Activated T-helper 1 cell treated with anti-CD3 and anti-CD28 coated beads, Interleukin-2, amount 50 U/mL, for 16 hours (primary cell): ENCODE measurements at places on chromosomes 4 and X.

DNA sequence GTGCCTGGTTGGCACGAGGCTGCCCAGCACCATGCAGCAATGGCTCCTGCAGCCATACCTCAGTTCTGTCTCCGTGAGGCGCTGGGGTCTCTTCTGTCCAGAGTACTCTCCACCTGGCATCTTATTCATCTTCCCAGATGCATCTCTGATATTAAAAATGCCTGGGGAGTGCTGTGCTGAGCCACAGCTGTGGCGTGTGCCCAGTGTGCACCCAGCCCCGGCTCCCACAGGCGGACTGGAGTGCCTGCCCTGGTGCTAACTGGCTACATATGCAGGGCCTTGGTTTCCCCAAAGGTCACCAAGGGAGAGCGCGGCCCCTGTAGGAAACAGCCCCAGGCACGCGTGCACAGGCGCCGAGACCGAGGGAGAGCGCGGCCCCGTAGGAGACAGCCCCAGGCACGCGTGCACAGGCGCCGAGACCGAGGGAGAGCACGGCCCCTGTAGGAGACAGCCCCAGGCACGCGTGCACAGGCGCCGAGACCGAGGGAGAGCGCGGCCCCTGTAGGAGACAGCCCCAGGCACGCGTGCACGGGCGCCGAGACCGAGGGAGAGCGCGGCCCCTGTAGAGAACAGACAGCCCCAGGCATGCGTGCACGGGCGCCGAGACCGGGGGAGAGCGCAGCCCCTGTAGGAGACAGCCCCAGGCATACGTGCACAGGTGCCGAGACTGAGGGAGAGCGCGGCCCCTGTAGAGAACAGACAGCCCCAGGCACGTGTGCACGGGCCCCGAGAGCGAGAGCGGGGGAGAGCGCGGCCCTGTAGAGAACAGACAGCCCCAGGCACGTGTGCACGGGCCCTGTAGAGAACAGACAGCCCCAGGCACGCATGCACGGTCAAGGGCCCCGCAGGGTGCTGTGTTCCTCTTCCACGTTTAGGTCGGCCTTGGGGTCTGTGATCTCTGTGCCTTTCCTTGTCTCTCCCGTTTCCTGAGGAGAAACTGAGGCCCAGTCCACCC is 14.5 kb downstream of the TMEM175 start:
- no peak for DNase-seq

DNA sequence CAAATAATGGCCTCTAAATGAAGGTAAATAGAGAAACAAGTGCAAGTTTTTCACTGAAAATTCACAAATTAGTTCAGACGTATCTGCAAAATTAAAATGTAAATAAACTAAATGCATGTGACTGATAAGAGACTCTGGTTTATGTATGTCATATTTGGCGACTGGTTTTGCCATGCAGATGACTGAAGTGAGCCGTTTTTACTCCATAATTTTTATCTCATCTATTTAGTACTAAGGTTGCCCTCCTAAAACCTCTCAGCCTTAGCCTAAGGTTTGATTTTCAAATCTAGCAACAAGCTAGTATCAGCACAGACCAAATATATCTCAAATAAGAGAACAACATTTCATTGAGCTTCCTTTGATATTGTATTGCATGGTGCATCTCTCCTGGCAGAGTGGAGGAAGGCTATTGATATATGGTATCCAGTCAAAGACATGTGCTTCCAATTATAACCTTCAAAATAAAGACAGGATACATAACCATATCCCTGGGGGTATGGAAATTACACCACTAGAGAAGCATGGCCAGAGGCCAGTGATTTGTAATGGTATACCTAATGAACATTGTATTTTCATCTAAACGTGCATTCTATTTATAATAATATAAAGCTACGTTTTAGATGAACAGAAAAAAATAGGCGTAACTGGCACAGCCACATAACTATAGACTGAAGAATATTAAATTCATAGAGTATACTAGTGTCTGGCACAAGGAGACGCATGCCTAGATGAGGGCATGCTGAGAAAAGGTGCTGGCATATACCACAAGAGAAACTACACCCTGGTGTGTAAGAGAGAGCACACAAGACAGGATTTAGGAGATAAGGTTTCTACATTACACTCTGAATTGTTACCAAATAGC is 392.6 kb upstream of the INTU start:
- DNase-seq, result no peak

GRCh38 chrX:40423299-40423698 is 157.5 kb upstream of the ATP6AP2 start:
- DNase-seq, result no peak

- no peak for DNase-seq
Observed at GRCh38 chrX:154991039-154991438, 31.5 kb downstream of the F8 start.

- no peak for DNase-seq
Observed at GRCh38 chrX:68199062-68199848, 234.0 kb downstream of the OPHN1 start.

DNA sequence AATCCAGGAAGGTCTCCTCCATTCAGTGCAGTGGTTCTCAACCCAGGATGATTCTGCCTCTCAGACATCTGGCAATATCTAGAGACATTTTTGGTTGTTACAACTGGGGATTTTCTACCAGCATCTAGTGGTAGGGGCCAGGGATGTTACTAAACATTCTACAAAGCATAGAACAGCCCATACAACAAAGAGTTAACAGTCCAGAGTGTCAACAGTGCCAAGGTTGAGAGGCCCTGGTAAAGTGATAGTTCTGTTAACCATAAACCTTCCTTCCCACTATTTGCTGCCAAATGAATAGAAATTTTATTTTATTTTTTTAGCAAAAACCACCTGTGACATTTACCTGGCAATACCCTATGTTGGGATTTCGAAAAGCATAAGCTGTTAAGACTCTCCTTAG is 92.8 kb upstream of the UCP1 start:
- no peak for DNase-seq

DNA sequence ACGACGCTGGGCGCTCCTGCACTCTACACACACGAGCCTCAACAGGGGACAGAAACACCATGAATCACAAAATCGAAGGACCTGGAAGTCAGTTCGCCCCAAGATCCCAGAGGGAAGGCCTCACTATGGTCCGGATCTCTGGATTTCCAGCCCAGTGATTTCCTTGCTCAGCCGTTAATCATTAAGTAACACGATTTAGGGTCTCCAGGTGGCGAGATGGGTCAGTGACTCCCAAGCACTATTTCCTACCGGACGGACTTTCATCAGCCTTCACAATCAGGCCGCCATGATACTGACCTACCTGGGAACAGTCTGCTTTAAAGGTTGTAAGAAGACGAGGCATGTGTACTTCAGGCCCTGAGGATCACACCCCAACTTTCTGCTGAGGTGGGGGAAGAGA is 63.7 kb downstream of the FAT1 start:
- DNase-seq, result no peak

DNA sequence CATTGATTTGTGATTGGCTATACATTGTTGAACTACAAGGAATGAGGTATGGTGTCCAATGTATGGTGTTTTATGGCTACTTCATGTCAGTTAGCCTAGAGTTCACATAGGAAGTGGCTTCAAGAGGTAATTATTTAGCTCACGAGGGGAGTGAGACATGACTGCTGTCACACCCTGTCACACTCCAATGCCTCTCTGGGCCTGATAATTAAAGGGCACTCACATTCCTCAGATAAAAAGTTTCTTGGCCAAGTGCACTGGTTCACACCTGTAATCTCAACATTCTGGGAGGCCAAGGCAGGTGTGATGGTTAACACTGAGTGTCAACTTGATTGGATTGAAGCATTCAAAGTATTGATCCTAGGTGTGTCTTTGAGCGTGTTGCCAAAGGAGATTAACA is 65.0 kb upstream of the DDX60 start:
- DNase-seq, result no peak

DNA sequence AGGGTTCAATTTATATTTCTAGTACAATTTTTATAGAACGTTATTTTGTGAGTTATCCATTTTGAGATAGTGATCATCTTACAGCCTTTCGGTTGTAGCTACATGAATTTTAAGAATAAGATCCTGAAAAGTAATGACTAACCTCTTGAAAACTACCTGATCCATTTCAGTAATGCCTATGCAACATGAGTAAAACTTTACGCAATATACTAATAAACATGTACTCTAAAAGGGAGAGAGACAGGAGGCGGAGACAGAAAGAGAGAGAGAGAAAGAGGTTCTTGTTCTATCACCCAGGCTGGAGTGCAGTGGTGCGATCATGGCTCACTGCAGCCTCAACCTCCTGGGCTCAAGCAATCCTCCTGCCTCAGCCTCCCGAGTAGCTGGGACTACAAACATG is 816.1 kb downstream of the CCSER1 start:
- no peak for DNase-seq

GRCh38 chr4:4775493-4776004 is 83.9 kb upstream of the MSX1 start:
- no peak for DNase-seq

- DNase-seq, result no peak
Observed at GRCh38 chrX:108947205-108947604, 210.8 kb upstream of the IRS4 start.

DNA sequence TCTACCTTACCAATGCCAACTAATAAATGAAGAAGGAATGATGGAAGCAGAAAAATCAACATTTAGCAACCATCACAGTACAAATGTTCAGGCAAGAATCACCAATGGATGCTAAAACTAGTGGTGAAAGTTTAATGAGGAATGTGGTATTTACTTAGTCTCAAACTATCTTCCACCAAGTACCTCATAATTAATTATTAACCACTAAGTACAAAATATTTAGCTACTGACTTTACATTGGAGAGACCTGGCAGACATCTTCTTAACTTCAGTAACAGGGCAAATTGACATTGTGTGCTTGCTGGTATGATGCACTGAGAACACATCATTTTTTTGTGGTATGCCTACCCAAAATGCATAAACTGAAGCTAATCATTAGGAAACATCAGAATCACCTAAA is 82.4 kb downstream of the DLG3 start:
- no peak for DNase-seq
